ENCODE measurements at places on chromosomes 5 and 9.

DNA sequence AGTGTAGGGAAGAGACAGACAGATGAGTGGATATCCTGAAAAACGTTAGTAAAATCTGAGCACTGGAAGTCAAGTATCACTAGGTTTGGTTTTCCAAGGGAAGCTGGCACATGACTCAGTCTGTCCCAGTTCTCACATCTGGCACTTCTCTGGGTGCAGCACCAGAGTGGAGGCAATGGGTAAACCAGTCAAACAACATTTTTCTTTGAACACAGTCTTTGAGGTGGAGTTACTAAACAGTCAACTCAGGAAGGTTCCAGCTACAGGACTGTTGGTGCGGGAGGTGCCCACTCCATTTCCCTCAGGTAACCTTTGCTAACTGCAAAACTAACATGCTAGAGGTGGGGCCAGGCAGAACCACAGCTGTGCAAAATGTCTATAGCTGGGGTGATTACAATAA lies 301.4 kb upstream of the RFX3 start:
- peak; percentile 93 for DNase-seq

- peak; percentile 7 for DNase-seq
These were observed 56.1 kb upstream of the ZNF300 start for GRCh38 chr5:150960791-150961396.

DNA sequence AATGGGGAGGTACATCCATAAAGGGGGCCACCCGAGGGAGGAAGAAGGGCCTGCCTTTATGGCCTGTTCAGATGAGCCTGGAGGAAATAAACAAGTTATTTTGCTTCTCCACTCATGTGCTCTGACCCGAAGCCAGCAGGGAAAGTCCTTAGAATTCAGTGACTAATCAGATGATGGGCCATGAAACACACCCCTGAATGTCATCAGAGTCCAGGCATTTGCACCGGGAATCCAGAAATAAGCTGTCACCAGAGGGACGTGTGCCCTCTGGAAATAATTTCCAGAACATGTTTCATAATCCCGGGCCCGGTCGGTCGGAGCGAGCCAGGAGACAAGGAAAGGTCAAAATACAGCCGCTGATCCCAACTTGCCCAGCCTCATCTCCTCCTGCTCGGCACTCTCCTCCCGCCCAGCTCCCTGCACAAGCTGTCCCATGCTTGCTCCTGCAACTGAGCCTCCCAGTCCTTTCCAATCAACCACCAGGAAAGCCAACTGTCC lies 73.6 kb upstream of the ZNF622 start:
- DNase-seq, result peak; percentile 94

DNA sequence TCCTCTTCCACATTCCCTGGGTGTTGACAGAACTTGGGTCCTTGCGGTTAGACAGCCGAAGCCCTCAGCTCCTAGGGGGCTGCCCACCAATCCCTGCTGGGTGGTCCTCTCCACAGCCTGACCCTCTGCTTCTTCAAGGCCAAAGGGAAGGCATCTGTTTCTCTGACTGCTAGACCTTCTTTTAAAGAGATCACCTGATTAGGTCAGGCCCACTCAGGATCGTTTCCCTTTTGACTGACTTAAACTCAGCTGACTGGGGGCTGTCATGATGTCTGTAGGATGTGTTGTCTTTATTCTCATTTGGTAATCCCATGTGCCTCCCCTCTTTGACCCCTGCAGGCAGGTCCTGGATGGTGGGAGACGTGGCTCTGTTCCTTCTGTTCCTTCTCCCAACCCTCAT lies 207.5 kb downstream of the PAX5 start:
- DNase-seq, result no peak

- no peak for DNase-seq
These were observed 7.2 kb upstream of the LCN2 start for GRCh38 chr9:128142061-128142460.

GRCh38 chr5:15440434-15440833 lies 59.5 kb upstream of the FBXL7 start:
- no peak for DNase-seq

- DNase-seq, result no peak
These were observed 957 bp upstream of the PRR16 start for GRCh38 chr5:120463006-120463680.

- DNase-seq, result peak; percentile 32
These were observed 403.0 kb downstream of the ZNF608 start for GRCh38 chr5:124343451-124343867.

DNA sequence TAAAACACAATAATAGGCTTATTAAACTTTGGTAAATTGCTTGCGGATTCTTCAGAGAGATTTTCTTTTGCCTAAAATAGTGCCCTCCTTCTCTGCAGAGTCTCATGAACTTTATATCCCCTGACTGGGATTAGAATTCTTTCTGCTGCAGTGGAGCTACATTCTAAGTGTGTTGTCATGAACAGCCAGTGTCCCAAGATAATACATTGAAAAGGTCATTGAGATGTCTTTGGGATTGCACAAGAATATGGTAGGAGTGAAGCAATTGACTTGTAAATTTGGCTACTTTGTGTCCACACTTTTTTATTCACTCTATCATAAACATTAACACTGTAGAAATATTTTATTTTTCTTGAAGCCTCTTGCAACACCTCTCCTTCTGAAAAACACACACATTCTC lies 604.5 kb downstream of the GABRG2 start:
- no peak for DNase-seq

GRCh38 chr5:108711898-108712297 lies 35.8 kb upstream of the FER start:
- no peak for DNase-seq

- DNase-seq, result no peak
These were observed 53.1 kb downstream of the LHFPL2 start for GRCh38 chr5:78595458-78595921.

DNA sequence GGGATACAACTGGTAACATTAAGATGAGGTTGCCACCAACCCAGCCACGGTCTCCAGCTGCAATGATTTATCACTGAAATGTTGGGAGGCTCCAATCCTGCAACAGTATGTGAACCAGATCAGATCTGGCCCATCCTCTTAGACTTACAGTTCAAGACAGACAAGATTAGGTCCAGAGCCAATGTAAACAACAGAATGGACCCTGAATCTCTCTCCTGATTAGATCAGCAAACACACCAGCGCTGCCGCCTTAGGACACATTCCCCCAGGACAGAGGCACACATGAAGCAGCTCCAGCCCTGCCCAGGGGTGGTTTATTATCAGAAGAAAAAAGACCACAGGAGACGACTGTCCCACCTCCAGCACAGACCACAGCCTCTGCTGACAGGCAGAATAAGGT lies 82.1 kb downstream of the SLIT3 start:
- peak; percentile 45 for DNase-seq

GRCh38 chr9:112043423-112043822 lies 131.7 kb downstream of the SUSD1 start:
- DNase-seq, result no peak

GRCh38 chr5:41751867-41752266 lies 118.4 kb downstream of the OXCT1 start:
- no peak for DNase-seq

GRCh38 chr5:111168608-111169007 lies 55.6 kb upstream of the CAMK4 start:
- DNase-seq, result no peak

DNA sequence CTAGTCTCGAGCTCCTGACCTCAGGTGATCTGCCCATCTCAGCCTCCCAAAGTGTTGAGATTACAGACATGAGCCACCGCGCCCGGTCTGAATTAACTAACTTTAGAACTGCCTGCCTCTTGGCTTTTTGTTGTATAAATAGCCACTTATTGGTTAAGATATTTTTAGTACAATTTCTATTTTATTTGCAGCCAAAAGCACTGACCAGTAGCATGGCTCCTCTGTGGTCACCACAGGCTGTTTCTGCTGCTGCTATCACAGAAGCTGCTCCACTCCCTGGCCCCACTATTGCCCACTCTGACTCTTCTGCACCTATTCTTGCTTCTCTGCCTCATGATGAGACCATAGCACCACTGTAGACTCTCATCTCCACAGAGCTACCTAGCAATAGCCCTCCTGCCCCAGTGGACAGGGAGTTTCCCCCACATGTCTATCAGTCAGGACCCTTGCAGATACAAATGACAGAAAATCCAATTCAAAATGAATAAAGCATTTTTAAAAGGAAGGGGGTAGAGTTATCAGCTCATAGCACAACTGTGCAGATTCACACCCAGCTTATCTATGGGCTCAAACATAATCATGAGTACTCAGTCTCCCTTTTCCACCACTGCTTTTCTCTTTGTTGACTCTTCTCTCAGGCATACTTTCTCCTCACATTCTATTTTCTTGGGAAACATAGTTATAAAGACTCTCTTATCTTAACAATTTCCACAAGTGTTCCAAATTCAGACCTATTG lies 151.8 kb upstream of the EPB41L4A start:
- DNase-seq, result no peak

- DNase-seq, result peak; percentile 30
These were observed 19.1 kb upstream of the SLC31A2 start for GRCh38 chr9:113131689-113132151.

GRCh38 chr5:63655043-63655442 lies 307.2 kb downstream of the HTR1A start:
- DNase-seq, result no peak

DNA sequence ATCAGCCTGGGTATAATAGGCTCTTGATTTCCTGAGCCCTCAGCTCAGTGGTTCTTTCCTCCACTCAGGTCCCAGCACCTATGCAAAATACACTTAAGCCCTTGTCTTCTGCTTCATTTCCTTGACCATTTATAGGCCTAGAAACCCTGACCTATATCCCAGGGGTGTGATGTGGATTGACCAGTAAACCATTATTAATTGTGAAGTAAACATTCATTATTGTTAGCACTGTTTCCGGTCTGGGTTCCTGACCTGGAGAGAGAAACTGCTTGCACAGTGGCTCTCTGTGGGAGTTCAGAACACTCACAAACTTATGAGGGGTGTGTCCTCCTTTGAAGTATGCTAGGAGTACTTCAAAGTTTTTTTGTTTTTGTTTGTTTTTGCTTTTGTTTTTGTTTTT lies 19.6 kb upstream of the TOMM5 start:
- DNase-seq, result no peak

DNA sequence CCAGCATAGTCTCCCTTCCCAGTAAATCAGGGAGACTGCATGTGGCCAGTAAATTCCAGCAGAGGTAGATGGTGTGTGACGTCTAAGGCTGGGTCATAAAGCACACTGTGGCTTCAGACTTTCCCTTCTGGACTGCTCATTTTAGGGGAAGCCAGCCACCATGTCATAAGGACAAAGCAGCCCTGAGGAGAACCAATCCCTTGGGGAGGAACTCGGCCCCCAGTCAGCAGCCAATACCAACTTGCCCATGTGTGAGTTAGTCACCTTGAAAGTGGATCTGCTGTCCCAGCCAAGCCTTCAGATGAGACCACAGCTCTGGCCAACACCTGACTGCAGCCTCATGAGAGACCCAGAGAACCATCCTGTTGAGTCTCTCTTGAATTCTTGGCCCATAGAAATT lies 14.7 kb upstream of the NINJ1 start:
- DNase-seq, result no peak

DNA sequence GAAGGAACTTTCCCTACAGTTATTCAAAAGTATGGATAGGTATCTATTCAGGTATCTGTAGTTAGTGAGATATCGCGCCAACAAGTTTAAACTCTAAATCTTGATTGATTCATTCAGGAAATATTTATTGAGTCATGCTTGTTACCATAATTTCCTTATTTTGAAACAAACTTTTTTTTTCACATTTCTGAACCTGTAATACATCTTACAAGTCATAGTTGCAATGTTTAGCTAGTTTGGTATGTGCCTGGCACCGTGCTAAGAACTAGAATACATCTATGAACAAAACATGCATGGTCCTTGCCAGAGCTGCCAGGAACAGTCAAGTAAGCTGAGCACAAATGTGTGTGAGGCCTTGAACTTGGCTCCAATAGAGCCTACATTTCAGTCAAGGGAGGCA lies 226.4 kb downstream of the PCSK5 start:
- no peak for DNase-seq

DNA sequence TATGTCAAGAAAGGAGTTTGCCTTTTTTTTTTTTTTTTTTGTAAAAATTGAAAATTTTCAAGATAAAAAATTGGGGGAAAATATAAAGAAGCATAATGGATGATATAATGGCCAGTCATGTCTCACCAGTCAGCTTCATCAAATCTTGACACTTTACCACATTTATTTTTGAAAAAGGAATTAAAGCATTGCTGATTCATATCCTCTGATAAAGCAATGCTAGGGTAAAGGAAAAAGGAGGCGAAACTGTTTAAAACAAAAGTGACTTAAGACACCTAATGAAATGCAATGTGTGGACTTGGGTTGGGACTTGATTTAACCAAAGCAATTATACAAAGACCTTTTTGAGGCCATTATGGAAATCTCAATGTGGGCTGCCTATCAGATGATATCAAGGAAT lies 208.5 kb downstream of the ARHGAP26 start:
- no peak for DNase-seq

DNA sequence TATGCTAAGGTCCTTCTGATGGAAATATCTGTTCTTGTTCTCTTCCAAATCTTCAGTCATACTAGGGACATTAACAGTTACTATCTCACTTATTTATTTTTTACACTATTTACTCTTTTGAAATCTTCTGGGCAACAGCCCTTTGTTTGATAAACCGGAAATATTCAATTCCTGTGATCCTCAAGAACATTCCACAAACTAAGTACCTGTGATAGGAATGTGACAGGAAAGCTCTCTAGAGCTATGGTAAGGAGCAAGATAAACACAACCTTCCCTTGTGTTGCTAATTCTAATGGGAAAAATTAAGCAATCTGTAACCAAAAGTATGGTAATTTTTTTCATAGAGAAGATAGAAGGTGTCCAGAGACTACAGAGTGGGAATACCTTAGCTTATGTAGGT lies 22.0 kb upstream of the ANKRD34B start:
- no peak for DNase-seq

GRCh38 chr5:109161914-109162683 lies 247.7 kb downstream of the PJA2 start:
- peak; percentile 38 for DNase-seq

GRCh38 chr9:80994892-80995291 lies 694.5 kb downstream of the TLE1 start:
- peak; percentile 52 for DNase-seq

All from PC-3 (cell line).